Nucleus accumbens (tissue), 56 donors: ENCODE measurements at places on chromosomes 4 and X.

- no peak for DNase-seq
These were observed 75.3 kb upstream of the RAPGEF2 start for GRCh38 chr4:159027535-159027934.

DNA sequence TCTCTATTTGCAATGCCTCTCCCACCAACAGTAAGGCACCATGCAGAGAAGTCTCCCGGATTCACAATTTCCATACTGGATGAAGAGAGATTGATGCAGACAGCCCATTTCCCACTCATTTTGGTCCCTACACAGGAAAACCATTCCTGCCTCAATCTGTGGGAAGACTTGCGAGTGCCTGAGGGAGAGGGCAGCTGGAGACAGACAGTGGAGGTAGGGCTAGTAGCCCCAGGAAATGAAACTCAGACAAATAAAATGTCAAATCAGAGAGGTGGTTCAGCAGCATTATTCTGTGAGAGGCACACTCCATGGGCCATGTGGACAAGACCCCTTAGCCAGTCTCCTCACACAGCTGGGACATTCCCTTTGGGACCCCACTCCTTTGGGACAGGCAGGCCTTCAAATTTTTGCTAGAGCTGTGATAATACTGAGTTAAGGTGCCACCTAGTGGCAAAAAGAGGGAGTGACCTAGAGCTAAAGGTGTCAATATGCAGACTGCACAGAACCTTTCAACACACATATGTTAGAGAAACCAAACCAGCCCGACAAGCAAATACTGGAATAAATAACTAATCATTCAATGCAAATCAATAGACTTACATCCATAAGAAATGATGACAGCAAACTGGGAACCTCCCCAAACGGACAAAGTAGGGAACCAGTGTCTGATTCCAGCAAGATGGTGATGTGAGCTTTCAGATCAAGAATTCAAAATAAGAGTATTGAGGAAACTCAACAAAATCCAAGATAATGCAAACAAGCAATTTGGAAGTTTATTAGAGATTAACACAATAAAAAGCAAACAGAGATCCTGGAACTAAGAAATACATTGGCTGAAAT is 1865.3 kb upstream of the AGA start:
- no peak for DNase-seq

- DNase-seq: no peak
These were observed at the start of gene TCEAL1 for GRCh38 chrX:103628386-103629317. TSS of gene TCEAL1 (plus strand) at chrX:103628975. CDS start at chrX:103629917, 942 bp downstream.

DNA sequence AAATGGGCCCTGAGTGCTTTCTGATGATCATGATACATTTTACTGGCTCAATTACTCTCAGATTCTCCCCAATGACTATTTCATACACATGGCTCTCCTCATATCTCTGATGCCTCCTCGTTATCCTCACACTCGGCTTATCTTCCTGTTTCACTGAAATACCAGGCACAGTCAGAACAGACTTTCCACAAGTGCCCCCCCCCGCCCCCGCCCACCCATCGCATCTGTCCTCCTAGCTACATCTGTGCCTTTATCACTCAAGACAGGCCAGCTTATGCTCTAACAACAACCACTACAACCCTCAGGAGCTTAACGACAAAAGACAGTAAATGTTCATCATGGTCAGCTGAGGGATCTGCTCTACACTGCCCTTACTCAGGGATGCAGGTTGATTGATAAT is 610.6 kb upstream of the DIPK2B start:
- no peak for DNase-seq

- DNase-seq: no peak
These were observed 181.0 kb upstream of the EOLA2 start for GRCh38 chrX:150119323-150119722.

DNA sequence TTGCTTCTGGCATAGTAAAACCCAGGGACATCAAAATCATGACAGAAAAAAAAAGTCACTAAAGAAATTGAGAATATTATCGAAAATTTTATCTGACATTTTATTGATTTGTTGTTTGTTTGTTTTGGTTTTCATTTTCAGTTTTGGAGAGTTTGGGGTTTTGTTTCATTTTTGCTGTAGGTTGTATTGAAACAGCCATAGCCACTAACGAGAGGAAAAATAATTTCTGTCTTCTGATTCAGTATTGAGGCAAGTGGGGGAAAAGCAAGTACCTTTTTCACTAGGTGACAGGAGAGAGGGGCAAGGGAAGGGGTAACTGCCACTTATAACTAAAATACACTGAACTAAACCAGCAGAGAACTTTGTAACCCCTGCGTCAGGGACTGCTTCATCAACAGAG is 392.8 kb upstream of the NDST3 start:
- no peak for DNase-seq

GRCh38 chrX:15497865-15498264 is 2.7 kb upstream of the BMX start:
- peak; percentile 2 for DNase-seq

- no peak for DNase-seq
These were observed 107.7 kb upstream of the ATXN3L start for GRCh38 chrX:13427441-13428052.

DNA sequence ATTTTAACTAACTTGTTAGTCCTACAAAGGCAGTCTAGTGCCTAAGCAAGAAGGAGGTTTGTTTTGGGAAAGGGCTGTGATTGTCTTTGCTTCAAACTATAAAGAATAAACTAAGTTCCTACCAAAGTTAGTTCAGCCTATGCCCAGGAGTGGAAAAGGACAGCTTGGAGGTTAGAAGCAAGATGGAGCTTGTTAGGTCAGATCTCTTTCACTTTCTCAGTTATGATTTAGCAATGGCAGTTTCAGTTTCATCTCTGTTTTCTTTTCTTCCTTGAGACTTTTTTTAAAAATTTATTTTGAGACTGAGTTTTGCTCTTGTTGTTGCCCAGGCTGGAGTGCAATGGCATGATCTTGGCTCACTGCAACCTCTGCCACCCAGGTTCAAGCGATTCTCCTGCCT is 82.9 kb upstream of the NLGN4X start:
- DNase-seq: no peak

DNA sequence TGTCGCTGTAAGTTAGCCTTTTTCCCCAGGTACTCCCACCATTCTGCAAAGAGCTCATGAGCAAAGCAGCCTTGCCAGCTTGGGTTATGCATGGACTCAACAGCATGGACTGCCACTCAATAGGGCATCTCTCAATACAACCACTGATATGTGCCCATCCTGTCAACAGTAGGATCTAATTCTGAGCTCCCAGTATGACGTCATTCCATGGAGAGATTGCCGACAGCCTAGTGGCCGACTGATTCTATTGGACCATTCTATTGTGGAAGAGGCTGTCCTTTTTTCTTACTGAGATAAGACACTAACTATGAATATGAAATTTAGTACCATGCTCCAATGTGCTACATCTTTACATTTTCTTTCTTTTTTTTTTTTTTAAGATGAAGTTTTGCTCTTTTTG is 2389.0 kb upstream of the AGA start:
- DNase-seq: no peak

- no peak for DNase-seq
These were observed 207.3 kb upstream of the VEGFC start for GRCh38 chr4:176999935-177000543.

DNA sequence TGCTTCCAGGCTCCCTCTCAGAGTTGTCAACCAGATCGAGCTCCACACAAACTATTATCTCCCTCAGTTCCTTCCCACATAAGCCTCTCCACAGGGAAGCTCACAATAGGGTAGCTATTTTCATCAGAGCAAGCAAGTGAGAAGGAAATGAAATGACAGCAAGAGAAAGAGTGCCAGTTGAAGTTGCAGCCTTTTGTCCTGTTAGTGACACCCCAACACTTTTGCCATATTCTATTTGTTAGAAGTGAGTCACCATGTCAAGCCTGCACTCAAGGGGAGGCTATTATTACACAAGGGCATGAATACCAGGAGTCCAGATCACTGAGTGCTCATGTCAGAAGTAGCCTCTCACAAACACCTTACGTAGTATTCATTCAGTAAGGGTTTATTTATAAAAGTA is 266.3 kb upstream of the NOCT start:
- no peak for DNase-seq

DNA sequence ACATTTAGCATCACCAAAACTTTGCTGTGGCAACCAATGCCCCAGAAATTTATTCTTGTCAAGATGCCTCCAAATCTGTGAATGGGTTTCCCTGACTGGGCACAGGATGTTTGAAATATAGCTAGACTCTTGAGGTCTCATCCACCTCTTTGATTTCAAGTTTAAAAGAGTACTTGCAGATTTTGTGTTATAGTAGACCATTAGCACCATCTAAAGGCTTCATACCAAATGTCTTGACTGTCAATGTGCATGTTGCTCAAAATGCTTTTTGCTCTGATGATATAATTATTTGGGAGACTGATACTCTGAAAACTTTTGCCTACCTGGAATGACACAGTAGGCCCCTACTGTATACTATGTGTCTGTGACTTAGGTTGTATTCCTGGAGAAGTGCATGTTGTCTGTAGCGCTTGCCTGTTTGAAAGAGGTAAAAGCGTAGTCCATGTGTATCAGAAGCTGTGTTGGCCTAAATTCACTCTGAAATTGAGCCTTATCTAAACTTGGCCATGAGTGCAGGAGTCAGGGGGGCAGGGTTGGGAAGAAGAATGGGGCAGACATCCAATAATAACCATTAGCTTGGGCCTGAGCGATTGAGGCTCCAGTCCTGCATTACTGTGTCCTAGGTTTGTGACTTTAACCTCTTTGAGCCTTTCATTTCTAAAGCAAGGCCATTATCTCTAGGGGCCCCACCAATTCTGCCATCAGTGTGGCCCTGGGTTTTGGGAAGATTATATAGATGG is 33.8 kb downstream of the NDP start:
- no peak for DNase-seq

DNA sequence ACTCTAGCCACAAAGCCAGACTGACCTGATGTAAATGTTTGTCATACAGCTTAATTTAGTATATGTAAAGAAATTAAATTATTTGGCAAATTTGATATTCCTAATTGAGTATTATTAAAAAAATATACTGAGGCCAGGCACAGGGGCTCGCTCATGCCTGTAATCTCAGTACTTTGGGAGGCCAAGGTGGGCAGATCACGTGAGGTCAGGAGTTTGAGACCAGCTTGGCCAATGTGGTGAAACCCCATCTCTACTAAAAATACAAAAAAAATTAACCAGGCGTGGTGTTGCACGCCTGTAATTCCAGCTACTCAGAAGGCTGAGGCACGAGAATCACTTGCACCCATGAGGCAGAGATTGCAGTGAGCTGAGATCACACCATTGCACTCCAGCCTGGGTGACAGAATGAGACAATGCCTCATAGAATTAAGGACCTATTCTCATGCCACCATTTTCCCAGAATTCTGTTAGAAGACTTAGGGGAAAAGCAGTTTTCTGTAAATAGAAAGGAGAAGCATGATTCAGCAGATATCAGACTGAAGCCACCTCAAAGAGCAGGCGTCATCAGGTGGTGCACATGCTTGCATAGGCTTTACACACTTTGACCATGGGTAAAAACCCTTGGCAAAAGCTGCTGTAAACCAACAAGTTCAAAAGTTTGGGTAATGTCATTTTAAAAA is 6.1 kb downstream of the UBQLN2 start:
- DNase-seq: peak; percentile 4

DNA sequence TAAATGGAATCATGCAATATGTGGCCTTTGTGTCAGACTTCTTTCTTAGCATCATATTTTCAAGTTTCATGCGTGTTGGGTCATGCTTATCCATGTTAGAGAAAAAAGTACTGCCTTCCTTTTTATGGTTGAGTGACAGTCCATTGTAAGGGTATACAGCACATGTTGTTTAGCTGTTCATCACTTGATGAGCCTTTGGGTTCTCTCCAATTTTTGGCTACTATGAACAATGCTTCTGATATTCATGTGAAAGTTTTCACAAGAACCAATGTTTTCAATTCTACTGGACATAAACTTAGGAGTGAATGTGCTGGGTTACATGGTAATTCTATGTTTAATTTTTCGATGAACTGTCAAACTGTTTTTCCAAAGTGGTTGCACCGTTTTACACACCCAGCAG is 28.1 kb upstream of the LNX1 start:
- DNase-seq: no peak

DNA sequence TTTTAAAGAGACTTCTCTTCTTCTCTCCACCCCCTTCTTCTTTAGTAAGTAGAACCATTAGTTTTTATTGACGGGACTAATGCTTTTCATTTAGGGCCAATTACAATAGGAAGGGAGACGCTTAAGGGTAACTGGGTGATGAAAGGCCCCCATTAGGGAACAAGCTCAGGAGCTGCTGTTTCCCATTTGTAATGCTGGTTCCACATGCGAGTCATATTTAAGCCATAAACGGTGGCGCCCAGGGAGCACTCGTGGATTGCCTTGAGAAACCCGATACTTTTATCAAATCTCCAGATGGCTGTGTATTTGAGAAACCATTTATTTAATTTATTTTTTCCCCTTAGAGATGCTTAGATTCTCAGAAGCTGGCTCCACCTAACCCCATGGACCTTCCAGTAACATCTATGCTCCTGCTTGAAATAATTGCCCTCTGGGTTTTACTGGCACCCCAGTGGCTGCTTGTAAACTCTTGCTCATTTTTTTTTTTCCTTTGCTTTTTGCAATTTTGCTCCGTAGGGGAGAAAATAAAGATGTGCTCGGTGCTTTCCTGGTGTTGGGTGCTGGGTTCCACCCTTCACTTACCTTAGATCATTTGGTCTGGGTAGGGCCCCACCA is 124.2 kb upstream of the MSX1 start:
- no peak for DNase-seq

GRCh38 chrX:44432641-44433040 is 89.2 kb upstream of the EFHC2 start:
- DNase-seq: no peak

DNA sequence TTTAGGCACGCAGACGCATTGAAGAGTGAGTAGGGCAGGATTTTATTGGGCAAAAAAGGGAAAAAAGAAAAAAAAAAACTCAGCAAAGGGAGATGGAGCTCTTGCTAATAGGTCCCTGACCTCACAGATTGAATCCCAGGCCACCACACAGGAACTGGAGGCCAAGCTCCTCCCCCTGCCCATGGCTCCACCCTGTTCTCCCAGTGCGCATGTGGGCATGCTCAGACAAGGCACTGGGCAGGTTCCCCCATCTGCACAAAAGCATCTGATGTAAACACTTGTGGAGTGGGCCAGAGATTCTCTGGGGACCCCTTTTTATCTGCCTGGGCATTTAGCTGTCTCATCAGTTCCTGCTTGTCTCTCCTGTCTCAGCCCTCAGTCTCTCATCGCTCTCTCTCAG is 9.5 kb downstream of the FRMD7 start:
- DNase-seq: no peak

- DNase-seq: no peak
These were observed 21.9 kb upstream of the MRFAP1 start for GRCh38 chr4:6618386-6619115.

DNA sequence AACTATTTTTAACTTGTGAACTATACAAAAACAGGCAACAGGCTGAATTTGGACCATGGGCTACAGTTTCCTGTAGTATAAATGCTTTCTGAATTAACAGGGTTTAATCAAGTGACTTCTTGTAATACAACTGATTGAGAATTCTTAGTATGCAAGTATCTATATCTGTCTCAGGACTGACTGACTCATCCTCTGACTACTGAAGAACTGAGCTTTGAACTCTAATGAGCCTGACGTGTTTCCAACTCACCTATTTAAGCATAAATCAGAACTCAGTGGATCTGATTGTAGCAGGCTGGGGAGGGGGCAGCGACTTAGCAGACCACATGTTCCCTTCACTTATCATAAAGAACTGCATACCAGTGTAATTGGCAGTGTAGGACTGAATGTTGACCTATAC is 7.8 kb downstream of the SPATA4 start:
- DNase-seq: no peak

GRCh38 chrX:38768079-38768478 is 33.2 kb upstream of the MID1IP1 start:
- no peak for DNase-seq
